ENCODE measurements at places on chromosomes 3 and 15. TPM values are rescaled to one million over a fixed set of nuclear protein-coding genes. Genes with fewer than 3 reads are reported as not detected.

- peak; percentile 64 for DNase-seq
These were observed 276.7 kb downstream of the ADAMTSL3 start for GRCh38 chr15:83930392-83931212.

- peak; percentile 70 for DNase-seq
These were observed 31.1 kb upstream of the UBE2E2 start for GRCh38 chr3:23172059-23172458.

GRCh38 chr3:46882377-46883053 is 5.0 kb downstream of the PTH1R start:
- no peak for DNase-seq

DNA sequence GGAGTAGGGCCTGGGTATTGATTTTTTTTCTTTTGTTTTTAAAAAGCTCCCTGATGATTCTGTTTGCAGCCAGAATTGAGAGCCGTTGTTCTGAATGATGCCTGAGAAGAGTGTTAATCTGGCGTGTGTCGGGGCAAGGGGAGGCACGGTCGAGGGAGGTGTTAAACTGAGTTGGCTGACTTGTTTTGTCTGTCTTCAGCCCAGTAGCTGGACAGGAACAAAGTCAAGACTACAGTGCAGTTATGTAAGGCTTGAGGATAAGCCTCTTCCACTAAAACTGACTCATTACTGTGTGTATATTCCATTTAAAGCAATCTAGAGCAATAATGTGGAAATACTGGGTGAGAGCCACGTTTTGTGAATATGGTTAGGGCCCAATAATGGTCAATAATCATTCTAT is 119.0 kb upstream of the DLG1 start:
- DNase-seq: peak; percentile 65

- DNase-seq: no peak
These were observed 19.2 kb downstream of the ANKDD1A start for GRCh38 chr15:64930778-64931371.

- peak; percentile 83 for DNase-seq
These were observed 9.8 kb upstream of the OR5K4 start for GRCh38 chr3:98343647-98344507.

EPHA3 gene
- 0.33 TPM for total RNA-seq

DNA sequence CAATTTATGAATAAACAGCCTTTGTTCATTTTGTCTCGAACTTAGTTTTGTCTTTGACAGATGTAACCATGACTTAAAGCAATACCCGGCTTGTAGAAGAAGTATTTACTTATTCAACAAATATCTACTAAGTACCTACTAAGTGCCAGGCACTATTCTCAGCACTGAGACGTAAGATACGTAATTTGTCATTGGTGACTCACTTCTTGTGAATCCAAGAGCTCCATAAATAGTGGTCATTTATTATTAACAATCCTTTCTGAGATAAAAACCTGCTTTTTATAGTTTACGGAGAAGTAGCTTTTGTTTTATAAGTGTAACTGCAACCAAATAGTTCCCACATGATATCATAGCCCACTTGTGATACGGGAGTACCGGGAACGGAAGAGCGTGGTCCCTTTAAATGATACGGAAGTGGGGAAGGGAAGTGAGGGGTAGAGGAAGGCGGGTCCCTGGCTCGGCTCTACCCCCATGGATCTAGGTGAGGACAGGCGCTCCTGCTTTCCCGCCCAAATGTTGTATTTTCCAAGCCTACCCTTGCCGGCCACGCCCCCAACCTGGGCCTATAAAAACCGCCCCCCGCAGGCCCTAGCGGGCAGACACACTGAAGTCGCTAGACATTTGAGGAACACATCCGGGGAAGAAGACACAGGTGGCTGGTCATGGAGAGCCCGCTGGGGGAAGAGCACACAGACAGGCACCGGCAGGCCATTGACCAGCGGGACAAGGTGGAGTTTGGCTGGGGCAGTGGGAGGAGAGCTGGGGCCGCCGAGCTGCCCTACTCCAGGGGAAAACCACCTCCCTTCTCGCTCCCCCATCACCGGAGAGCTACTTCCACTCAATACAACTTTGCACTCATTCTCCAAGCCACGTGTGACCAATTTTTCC is at the start of gene SAMMSON:
TSS of gene SAMMSON (plus strand) at position 594 of the 888 bp plus-strand sequence.
- peak; percentile 17 for DNase-seq

GRCh38 chr15:99911816-99912215 is 178.6 kb upstream of the LYSMD4 start:
- no peak for DNase-seq

WNT7A gene
- 16.2 TPM for total RNA-seq

DNA sequence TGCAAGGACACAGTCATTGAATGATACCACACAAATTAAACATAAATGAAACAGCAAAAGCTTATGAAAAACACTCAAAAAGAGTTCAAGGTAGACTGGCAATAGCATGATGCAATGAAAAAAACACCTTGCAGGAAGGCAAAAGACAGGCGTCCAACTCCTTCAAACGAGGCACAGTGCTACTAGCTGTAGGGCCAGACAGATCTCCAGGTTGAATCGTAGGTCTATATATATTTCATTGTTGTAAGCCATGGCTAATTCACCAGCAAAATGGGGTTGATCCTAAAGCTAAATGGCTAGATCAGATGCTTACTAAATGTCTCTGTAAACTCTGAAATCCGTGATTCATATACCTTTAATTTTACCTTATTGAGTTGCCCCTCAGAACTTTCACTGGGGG is 94.2 kb downstream of the THRB start:
- DNase-seq: no peak

DNA sequence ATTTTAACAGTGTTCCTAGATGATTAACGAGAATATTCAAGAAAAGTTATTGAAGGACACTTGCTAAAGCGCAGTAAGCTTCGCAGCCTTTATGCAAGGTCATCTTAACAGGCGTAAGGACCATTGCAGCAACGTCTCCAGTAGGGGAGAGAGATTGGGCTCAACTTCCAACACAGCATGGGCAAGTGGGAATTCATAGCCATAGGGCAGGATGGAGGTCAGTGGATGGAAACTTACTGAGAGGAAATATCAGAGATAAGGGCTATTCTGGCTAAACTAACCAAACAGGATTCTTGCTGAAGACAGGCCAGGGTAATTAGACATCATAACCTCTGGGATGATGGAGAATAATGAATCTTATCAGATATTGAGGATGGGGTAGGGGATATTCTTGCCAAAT is 82.8 kb downstream of the DHX36 start:
- no peak for DNase-seq

GRCh38 chr3:177234121-177234520 is 36.8 kb upstream of the TBL1XR1 start:
- DNase-seq: no peak

GRCh38 chr3:11591391-11592282 is 52.1 kb downstream of the VGLL4 start:
- DNase-seq: peak; percentile 50

COLQ gene
- total RNA-seq: 1.5 TPM

DNA sequence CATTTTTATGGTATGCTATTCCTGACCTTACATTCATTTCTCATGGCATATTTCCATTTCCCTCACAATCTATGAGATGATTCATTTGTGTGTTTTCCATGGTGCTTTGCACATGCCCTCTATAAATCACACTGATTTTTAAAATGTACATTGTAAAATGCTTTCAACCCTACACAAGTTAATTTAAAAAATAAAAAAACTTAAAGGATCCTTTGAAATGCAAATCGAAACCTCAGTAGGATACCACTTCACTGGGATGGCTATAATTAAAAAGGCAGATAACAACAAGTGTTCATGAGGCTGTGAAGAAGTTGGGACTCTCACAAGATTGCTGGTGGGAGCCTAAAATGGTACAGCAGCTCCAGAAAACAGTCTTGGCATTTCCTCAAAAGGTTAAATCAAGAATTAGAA is 83.5 kb downstream of the FMN1 start:
- peak; percentile 86 for DNase-seq

DNA sequence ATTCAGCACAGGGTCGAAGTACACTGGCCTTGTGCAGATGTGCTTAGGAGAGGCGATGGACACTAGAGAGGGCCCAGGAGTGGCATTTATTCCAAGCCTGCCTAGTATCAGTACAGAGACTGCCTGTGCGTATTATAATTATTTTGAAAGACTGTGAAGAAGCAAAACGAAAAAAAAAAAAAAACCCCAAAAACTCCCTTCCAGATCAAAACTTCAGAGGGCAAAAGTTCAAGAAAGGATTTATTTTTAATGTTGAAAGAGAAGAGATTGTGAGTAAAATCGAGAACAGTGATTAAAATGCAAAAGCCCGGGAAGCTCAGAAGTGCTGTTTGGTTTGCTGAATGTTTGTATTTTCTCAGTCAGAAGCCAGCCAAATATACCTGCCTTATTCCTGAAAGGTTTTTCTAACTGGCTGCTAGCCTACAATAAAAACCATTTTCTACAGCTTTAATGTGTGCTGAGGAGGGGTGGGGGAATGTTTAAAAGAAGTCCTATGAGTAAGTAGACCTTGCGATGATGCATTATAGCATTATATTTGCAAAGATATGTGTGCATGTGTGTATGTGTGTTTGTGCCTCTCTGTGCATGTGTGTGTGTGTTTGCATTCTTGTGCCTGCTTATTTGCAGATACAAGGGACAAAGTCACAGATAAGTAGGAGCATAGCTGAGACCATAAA is 19.3 kb upstream of the LZTFL1 start:
- no peak for DNase-seq

GRCh38 chr3:55567615-55568014 is 80.5 kb upstream of the WNT5A start:
- DNase-seq: no peak

GOLGA8T gene
- total RNA-seq: not detected

DNA sequence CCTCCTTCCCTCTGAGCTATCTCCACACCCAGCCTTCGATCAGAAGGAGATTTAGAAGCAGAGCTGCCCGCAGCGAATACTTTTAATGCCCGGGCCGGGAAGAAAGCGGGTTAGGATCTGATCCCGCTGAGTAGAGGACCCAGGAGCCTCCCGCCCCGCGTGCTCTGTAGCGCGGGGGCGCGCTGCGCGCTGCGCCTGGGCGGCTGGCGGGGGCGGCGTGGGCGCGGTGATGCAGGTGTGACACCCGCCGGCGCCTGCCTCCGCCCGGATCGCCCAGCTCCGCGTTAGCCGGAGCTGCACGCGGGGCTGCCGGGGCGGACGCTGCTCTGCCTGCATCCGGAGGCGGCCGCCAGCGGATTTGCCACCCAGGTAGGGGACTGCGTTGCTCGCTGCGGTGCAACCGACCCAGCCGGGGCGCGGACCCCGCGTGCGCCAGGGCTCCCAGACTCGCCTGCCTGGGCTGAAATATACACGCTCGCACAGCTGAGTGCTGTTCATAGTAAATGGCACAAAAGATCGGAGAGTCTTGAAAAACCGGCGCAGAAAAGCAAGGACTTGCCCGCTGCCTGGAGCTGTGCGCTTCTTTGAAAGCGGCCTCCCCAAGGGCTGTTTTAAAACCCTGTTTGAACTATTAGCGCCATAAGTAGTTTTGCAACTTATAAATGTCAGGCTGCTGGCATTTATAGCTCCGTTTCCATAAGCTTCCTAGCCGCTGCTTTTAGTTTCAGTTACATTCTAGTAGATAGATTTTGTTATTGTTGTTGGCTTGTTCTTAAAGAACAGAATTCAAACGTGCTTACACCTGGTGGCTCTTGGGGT is at the start of gene SV2B:
TSS of gene SV2B (plus strand) at position 263 of the 819 bp plus-strand sequence. CDS start 126,007 bp downstream, outside the sequence.
- DNase-seq: no peak

GRCh38 chr3:49841126-49841696 is 15.2 kb downstream of the TRAIP start:
- peak; percentile 38 for DNase-seq

GRCh38 chr3:166420071-166420470 is 582.8 kb upstream of the BCHE start:
- no peak for DNase-seq

PAQR5 gene
- total RNA-seq: 16.5 TPM

- DNase-seq: no peak
These were observed 1.8 kb upstream of the FAN1 start for GRCh38 chr15:30901889-30902288.

DNA sequence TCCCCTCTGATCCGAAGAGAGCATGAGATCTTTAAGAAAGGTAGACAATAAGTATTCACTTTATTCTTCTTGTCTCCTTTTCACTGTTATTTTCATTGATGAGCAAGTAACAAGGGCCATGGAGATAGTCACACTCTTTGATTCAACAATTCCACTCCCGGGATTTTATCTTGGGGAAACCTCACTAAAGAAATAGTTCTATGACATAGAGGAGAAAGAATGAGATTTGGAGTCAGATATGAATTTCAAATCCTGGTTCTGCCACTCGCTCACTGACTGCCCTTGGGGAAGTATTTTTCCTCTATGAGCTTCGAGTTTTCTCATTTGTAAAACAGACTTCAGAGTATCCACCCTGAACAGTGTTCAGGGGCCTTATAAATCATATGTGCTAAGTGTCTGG is 514.6 kb downstream of the NLGN1 start:
- DNase-seq: no peak

DNA sequence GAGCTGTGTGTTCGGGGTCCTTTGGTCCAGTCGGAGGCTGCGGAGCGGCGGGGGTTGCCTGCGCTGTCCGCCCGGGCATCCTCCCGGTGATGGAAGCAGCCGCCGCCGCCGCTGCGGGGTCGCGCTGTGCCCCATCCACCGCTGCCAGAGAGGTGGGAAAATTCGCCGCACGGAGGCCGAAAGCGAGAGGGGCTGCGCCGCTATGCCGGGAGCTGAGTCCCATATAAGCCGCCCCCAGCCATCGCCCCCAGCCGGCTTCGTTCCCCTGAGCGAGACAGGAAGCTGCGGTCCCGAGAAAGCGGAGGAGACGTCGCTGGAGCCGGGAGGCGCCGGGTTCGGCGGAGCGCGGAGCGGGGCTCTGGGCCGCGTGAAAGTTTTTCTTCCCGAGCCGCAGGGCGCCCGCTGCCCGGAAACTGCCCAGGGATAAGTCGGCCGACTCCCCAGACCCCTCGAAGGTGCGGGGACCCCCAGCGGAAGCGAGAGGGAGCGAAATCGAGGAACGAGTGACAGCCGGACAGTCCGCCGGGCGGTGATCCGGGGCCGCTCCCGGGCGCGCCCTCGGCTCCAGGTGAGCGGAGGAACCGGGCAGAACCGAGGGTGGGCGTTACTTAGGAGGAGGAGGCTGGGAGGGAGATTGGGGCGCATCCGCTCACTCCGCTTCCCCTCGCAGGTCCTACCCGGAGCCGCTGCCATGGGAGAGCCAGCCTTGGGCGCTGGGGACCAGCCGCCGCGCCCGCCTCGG is 574 bp downstream of the CHST2 start:
- DNase-seq: no peak

- DNase-seq: no peak
These were observed 74.3 kb downstream of the FBLN2 start for GRCh38 chr3:13623101-13623654.

GRCh38 chr15:93974804-93975481 is 256.4 kb upstream of the MCTP2 start:
- DNase-seq: peak; percentile 48

DNA sequence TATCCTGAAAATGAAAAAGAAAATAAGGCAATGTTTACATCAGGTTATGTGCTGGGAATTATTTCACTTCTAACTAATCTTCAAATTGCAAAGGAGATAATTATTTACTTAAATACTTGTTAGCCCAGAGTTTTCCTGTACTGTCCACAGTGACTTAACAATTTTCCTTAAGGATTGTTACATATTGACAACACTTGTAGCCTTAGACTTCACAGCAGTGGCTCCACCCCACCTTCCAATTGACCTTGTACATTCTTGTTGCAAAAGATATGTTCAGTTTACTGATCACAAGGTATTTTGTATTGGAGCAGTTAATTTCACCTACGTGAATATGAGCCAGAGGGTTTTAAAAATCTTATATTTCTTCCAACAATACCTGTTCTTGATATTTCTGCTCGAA is 376.9 kb downstream of the CNTN6 start:
- DNase-seq: no peak

- no peak for DNase-seq
These were observed 50.2 kb downstream of the ANXA2 start for GRCh38 chr15:60347480-60348049.

ACOX2 gene
- total RNA-seq: 10.8 TPM

PLA2G4F gene
- 5.5 TPM for total RNA-seq

GATM gene
- total RNA-seq: 0.87 TPM

MYZAP gene
- total RNA-seq: 3.5 TPM

All from PC-3 (cell line).